ENCODE measurements at places on chromosomes 5 and 9.

- no peak for DNase-seq
Observed at GRCh38 chr5:169162407-169162806, 138.5 kb downstream of the SLIT3 start.

DNA sequence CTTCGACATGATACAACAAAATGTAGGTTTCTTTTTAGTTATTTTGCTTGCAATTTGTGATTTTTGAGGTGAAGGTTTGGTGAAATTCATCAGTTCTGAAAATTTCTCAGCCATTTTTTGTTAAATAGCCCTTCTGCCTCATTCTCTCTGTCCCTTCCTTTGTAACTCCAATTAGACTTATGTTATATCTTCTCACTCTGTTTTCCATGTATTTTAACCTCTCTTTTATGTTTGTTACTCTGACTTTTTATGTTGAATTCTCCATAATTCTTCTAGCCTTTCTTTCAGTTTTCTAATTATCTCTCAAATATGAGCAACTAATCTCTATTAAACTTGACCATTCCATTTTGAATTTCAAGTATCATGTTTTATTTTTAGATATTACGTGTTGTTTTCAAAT is 172.2 kb upstream of the VCAN start:
- no peak for DNase-seq

- no peak for DNase-seq
Observed at GRCh38 chr5:67639313-67639712, 442.7 kb upstream of the CD180 start.

GRCh38 chr5:58025809-58026208 is 434.1 kb downstream of the PLK2 start:
- DNase-seq: no peak

DNA sequence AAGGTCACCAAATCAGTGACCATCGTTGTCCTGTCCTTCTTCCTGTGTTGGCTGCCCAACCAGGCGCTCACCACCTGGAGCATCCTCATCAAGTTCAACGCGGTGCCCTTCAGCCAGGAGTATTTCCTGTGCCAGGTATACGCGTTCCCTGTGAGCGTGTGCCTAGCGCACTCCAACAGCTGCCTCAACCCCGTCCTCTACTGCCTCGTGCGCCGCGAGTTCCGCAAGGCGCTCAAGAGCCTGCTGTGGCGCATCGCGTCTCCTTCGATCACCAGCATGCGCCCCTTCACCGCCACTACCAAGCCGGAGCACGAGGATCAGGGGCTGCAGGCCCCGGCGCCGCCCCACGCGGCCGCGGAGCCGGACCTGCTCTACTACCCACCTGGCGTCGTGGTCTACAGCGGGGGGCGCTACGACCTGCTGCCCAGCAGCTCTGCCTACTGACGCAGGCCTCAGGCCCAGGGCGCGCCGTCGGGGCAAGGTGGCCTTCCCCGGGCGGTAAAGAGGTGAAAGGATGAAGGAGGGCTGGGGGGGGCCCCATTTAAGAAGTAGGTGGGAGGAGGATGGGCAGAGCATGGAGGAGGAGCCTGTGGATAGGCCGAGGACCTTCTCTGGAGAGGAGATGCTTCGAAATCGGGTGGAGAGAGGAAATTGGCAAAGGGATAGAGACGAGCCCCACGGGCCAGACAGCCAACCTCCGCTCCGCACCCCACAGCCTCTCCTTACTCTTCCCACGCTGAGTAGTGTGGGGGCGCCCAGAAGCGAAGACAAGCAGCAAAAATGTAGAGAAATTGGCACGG is 1.7 kb downstream of the RXFP3 start:
- no peak for DNase-seq

DNA sequence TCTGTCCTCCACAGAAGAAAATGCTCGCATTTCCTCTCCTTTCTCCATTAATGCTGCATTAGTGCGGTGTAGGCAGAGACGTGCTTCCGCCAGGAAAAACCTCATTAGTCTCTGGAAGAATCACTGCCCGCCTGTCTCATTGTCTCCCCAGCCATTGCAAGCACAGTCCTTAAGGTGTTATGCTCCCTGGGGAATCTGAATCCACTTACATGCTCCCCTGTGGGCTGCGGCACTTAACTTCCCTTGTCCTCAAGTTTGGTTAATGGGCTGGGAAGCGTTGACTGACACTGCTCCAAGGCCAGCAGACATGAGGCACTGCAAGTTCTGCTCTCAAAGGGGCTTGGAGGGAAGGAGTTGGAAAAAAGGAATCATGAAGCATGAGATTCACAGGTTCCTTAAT is 41.6 kb downstream of the TARS1 start:
- no peak for DNase-seq

DNA sequence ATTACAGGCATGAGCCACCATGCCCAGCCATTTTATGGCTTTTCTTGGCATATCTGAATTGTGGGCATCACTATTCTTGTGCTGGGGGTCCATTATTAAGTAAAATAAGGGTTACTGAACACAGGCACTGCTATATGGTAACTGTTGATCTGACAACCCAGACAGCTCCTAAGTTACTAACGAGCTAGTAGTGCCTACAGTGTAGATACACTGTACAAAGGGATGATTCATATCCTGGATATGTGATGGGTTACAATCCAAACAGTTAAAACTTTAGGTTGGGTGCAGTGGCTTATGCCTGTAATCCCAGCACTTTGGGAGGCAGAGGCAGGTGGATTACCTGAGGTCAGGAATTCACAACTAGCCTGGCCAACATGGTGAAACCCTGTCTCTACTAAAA is 4.3 kb downstream of the CD14 start:
- no peak for DNase-seq

GRCh38 chr9:136587145-136587943 is 41.5 kb upstream of the NOTCH1 start:
- no peak for DNase-seq

DNA sequence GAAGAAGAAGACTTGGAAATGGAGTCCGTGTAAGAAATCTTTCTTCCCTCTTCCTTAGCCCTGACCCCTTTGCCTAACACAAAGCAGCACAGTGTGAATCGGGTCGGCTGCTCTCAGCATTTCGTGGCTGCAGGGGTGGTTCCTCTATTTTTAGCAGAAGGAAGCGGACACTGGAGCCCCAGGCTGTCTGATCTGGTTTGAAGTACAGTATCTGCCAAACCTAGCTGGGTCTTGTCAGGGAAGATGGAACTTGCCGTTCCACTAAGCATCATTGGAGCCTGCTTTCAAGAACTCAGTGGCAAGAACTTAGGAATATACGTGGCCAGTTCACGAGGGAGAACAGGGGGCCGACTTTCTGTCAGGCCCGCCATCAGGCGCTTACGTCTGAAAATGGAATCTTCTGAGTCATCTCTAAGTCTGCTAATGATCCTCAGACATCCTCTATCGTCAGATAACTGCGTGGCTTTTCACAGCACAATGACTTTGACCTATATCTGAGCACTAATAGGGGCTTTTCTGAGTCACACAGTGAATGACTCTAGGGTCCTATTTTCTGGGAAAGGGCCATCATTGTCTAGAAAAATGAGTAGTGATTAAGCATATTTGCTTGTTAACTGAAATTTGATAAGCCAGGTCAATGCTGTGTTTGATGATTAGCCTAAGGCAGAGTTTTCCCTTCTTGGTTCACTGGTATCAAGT is 43.3 kb upstream of the NCS1 start:
- peak; percentile 66 for DNase-seq

DNA sequence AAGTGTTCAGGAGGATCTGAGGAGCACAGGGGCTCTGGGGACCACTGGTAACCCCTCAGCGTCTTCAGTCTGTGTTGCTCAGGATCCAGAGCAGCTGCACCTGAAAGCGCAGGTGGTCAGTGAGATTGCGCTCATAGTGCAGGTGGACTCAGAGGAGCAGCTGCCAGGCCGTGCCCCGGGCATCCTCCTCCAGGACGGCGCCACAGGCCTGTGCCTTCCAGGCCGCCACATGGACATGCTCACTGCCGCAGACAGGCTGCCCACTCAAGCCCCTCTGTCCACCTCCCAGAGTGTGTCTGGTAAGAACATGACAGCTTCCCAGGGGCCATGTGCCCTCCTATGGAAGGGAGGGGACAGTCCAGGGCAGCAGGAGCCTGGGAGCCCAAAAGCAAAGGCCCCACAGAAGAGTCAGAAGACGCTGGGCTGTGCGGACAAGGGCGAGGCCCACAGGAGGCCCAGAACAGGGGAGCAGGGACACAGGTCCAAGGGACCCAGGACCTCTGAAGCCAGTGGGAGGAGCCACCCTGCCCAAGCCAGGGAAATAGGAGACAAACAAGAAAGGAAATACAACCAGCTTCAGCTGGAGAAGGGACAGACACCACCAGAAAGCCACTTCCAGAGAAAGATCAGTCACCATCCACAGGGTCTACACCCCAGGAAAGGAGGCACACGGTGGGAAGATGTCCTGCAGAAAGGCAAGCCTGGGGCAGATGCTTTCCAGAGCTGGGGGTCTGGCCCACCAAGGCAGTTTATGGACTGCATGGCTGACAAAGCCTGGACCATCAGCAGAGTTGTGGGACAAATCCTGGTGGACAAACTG is 5.2 kb downstream of the SPATA31E1 start:
- DNase-seq: no peak

- no peak for DNase-seq
Observed at GRCh38 chr5:56319526-56320181, 86.5 kb upstream of the ANKRD55 start.

GRCh38 chr9:33272061-33272460 is 7.2 kb downstream of the CHMP5 start:
- DNase-seq: no peak

GRCh38 chr9:36779582-36779981 is 206.9 kb downstream of the MELK start:
- DNase-seq: no peak

DNA sequence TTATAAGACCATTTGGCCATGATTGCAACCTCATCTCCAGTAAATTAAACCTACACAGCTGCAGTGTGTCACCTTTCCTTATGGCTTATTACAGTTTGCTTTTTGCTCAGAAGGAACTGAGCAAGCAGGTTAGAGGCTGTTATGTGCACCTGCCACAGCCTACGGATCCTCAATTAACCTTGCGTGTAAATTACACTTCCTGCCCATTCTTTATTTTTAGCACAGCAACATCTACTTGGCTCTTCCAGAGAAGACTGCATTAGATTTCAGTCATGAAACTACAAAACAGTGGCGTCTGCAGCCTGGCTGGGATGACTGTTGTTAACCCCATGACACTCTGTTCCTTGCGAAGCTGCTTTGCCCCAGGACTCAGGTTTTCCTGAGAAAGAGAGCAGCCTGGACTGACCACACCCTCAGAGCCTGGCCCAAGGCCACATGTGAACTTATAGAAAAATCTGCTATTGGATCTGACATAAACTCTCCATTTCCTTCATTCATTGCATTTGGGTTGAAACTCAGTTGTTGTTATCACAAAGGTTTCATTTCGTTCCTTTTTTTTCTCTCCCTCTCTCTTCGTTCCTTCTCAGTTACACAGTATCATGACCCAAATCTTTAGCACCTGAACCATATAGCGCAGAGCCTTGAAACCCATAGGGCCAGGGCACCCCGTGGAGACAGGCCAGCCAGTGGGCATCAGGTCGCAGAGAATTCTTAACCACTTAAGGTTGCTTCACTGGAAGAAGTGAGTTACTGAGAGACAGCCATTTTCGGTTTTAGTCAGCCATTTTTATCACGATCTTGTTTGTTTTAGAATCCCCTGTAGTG is 138.6 kb downstream of the PALM2AKAP2 start:
- no peak for DNase-seq

DNA sequence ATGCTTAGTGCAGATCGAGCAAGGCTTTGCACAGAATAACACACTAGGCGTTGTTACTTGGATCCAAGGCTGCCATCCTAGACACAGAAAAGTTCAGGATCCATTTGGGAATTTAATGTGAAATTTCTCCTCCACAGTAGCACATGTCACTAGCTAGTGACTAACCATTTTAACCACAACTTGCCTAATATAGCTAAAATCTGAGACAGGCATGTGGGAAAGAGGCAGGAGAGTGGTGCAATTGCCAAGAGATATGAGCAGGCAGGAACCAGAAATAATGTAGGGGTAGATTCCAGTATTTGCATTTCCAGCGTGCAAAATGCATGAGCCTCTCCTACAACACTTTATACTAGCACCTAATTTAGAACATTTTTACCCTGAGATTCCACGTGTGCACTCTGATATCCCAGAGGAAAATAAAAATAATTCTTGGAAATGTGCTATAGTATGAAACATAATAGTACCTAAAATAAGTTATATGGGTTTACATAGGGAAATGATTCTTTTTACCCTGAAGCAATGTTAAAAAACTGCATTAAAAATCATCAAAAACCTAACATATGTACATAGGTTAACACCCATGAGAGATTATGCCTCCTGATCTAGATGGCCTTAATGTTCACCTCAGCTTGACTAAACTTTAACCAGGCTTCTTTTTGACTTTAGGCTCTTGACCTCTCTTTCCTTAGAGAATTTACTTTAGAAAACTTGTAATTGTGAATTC is 1230.6 kb upstream of the NUDT12 start:
- no peak for DNase-seq

GRCh38 chr5:124744170-124744971 is 2.1 kb downstream of the ZNF608 start:
- DNase-seq: no peak

- no peak for DNase-seq
Observed at GRCh38 chr9:13377171-13377925, 97.9 kb upstream of the MPDZ start.

GRCh38 chr5:30343707-30344106 is 849.8 kb upstream of the CDH6 start:
- no peak for DNase-seq

DNA sequence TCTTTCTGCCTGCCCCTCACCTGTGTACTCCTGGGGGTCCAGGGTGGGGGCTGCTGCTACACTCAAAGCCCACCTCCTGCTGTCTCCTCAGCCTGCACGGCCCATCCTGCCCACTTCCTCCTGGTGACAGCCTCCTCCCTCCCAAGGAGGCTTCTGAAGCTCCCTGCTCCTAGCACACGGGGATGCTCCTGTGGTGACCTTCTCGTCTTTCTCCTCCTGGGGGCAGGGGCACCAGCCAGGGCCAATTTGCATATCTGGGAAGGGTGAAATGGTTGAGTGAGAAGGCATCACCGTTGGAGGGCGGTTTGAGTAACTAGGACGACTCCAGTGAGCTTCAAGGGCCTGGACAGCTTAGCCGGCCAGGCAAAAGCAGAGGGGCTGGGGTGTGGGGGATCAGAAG is 51.9 kb upstream of the COL5A1 start:
- no peak for DNase-seq

DNA sequence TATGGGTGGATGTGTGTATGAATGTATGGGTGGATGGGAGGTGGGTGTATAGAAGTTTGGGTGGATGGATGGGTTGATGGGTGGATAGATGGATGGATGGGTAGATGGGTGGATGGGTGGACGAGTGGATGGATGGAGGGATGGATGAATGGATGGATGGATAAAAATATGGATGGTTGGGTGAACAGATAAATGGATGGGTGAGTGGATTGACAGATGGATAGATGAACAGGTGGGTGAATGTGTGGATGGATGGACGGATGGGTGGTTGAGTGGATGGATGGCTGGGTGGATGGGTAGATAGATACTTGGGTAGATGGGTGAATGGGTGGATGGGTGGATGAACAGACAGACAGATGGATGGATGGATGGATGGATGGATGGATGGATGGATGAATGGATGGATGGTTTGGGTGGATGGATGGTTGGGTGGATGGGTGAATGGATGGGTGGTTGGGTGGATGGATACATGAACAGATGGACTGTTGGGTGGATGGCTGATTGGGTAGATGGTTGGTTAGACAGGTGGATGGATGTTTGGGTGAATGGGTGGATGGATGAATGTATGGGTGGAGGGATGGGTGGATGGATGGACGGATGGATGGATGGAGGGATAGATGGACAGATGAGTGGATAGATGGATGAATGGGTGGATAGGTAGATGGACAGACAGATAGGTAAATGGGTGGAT is 166.8 kb downstream of the IRX2 start:
- no peak for DNase-seq

GRCh38 chr9:78577156-78577906 is 280.4 kb downstream of the PSAT1 start:
- DNase-seq: no peak
